Stimulated activated CD8-positive, alpha-beta memory T cell treated with anti-CD3 and anti-CD28 coated beads, Interleukin-2, amount 100 ng/mL, for 1 hour (primary cell): ENCODE measurements at places on chromosomes 3 and 15.
A peak's percentile ranks its signal among the peaks of the same experiment; 100 is the strongest.

GRCh38 chr15:71494563-71495397 lies 315.6 kb upstream of the NR2E3 start:
- DNase-seq = no peak

DNA sequence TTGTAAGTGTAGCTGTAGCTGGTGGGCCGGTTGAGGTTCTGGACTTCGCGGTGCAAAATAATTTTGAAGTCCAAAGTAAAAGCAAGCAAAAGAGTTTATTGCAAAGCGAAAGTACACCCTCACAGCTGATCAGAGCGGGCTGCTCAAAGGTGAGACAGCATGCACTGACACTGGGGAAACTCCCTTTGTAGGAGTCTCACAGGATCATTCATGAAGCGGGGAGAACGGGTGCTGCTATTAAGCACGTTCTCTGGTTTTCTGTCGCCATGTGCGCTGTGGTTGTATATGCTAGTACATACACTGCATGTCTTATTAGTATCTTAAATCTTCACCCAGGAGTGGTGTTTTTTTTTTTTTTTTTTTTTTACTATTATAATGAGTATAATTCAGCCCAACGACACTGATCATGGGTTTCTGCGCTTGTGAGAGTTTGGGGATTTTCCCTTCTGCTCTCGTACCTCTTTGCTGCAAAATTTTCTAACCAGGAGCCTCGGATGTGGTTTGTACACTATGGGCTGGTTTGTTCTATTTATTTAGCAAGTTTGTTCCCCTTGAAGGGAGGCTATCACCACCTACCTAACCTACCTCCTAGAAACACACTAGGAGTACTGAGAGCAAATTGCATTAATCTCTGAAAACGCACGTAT lies 1.4 kb upstream of the AP4E1 start:
- peak; percentile 38 for DNase-seq

GRCh38 chr3:88150371-88150770 lies 612 bp downstream of the C3orf38 start:
- no peak for DNase-seq

DNA sequence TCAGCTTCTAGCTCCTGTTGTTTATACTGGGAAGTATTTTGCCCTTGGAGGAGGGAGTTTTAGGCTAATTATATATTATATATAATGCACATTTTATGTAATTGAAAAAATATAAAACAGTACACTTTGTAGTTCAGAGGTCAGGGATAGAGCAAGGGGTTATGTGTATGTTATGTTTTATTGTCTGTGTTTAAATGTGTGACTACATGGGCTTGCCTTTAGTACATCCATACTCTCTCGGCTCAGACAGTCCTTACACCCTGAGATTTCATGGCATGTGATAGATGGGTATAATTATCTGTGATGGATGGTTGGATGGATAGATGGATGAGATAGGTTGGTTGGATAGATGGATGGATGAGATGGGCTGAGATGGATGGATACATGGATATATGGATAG lies 17.4 kb upstream of the ST3GAL6 start:
- no peak for DNase-seq

GRCh38 chr3:149830902-149831301 lies 17.9 kb downstream of the RNF13 start:
- DNase-seq = no peak

DNA sequence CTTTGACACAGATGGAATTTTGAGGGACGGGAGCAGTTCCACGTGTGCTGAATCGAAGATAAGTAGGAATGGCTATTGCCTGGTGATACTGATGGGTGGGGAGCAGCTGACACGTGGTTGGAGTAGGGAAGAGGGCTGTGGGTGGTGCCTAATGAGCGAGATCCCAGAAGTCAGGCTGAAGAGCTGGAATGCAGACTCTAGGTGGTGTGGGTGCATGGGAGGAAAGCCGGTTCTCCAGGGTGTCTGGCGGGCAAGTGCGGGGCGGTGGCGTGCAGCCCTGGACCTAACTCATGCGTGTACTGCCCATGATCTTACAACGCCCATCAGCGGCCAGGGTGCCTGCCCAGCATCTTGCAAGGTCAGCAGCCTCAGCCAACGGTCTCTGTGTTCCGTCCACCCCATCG lies 63.1 kb downstream of the ARNT2 start:
- no peak for DNase-seq

GRCh38 chr3:177597311-177598096 lies 400.2 kb upstream of the TBL1XR1 start:
- no peak for DNase-seq

DNA sequence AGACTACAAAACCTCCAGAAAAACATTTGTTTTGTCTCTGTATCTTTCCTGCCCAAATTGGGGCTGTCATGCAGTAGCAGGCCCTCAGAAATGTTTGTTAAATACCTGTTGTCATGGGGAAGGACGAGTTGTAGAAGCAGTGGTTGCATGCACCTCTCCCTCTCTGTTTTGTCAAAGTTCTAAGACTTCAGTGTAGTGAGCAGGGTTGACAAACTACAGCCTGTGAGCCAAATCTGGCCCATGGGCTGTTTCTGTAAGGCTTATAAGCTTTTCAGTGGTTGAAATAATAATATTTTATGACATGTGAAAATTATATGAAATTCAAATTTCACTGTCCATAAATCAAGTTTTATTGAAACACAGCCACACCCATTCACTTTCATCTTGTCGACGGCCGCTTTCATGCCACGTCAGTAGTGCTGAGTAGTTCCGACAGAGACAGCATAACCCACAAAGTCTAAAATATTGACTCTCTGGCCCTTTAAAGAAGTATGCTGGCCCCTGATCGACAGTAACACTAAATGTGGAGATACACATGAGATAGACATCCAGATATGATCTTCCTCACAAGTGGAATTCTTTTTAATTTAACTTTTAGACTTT lies 102.9 kb downstream of the PDZRN3 start:
- no peak for DNase-seq

- no peak for DNase-seq
Observed at GRCh38 chr3:192382861-192383260, 344.5 kb downstream of the FGF12 start.

DNA sequence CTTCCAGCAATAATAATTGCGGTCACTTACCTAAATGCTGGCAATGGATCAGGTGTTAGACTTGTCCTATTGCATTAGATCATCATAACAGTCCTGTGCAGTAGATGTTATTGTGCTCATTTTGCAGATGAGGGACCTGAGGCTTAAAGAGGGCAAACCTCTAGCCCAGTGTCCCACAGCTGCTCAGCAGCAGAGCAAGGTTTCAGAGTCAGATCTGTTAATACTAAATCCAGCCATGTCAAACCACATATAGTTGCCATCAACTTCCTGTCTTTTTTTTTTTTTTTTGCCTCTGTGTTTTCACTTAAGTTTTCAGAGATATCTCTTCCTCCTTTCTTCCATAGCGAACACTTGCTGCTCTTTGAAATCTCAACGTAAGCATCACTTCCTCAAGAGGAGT lies 12.1 kb downstream of the FEZF2 start:
- DNase-seq = no peak

DNA sequence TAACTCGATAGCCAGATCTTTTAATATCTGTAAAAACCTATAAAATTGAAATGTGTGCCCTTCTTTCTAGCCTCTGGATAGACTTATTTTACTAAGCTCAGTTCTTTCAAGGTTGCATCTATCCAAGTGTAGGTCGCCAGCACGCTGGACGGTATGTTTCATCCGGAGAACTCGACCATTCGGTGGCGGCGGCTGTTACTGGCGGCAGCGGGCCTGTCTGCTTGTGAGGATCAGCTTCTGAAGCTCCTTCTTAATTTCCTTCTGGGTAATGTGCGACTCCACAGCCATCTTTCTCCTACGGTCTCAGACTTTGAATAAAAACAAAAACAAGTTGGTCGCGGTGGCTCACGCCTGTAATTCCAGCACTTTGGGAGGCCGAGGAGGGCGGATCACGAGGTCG lies 4.1 kb downstream of the PP2D1 start:
- no peak for DNase-seq

DNA sequence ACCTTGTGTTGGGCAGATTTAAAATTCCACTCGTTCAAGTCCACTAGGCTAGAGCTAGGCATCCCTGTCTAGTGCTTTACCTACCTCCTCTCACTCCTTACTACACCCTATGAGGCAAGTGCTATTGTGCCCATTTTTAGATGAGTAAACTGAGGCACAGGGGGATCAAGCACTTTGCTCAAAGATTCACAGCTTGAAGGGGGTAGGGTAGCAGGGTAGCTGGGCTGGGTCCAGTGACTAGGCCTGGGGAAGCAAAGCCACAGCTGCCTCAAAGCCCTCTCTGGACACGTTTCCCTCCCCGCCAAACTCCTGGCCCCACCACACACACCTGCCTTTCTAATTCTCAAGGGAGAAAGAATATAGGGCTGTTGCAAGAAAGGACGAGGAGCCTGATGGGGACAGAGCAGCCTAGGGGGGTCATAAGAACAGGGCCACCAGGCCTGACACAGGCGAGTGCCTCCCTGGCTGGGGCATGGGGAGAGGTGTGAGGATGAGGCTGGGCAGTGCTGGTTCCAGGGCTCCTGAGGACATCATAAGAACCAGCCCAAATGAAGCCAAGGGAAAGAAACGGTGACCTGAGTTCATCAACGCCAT lies 34.8 kb upstream of the SFMBT1 start:
- no peak for DNase-seq

- no peak for DNase-seq
Observed at GRCh38 chr3:142087676-142088075, 61.7 kb downstream of the TFDP2 start.

DNA sequence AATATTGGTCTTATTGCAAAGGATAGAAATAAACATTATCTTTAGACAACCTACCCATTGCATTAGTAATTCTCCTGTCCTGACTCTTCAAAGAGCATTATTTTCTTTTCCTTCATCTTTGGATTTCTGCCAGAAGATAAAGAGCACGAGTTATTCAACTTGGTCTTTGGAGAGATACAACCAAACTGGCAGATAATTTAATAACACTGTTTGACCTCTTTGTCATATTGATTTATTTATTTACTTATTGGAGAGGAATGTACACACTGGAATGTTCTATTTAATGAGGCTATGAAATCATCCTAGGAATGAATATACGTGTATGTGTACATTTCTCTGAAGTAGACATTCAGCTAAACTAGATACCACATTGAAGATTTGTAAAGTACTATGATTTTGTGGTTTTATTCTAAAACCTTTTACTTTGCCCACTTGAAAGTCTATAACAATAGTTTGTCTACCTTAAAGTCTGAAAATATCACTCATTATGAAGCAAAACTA lies 462.1 kb downstream of the C3orf38 start:
- DNase-seq = no peak

DNA sequence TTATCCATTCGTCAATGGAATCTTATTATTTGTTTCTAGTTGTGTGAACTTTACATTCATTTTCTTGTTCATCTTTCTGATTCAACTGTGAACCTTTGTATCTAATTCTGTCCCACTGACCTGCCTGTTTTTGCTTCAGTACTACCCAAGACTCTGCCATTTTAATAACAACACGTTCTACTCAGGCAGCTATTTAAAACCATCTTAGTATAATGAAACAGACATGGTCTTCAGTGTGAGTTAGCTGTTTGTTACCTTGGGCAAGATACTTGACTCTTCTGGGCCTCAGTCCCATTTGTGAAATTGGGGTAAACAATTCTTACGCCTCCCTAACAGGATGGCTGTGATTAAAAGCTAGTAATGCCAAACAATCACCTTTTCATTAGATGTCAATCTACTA lies 1.6 kb downstream of the BTBD1 start:
- no peak for DNase-seq

GRCh38 chr15:52086011-52086786 lies 26.4 kb downstream of the BCL2L10 start:
- no peak for DNase-seq
